ENCODE measurements at places on chromosomes 13 and 19.

DNA sequence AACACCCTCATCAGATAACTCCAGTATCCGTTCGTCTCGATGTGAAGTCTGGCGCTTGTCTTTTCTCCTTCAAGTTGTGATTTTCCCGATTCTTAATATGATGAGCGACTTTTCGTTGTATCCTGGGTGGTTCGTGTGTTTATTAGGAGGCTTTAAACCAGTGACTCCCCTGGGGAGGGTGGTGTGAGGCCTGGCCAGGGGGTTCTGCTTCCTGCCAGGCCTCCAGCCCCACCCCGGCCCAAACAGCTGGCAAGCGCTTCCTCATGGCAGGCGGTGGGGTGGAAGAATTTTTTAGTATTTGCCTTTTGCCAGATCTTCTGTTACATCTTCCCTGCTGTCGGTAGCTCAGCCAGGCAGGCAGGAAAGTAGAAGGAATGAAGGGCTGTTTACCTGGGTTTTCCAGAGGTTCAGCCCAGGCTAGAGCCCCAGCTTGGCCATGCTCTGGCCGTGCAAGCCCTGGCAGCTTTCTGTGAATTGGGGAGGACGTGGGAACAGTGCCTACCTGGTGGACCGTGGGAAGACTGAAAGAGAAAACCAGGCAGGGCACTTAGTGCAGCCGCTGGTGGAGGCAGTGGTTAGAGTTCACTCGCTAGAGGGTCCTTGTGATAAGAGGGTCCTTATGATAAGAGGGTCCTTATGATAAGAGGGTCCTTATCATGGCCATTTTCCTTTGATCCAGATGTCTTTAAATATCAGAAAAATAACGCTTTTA is 37.7 kb upstream of the DCUN1D2 start:
- no peak for DNase-seq

GRCh38 chr19:6579450-6580178 is 11.3 kb downstream of the CD70 start:
- no peak for DNase-seq

DNA sequence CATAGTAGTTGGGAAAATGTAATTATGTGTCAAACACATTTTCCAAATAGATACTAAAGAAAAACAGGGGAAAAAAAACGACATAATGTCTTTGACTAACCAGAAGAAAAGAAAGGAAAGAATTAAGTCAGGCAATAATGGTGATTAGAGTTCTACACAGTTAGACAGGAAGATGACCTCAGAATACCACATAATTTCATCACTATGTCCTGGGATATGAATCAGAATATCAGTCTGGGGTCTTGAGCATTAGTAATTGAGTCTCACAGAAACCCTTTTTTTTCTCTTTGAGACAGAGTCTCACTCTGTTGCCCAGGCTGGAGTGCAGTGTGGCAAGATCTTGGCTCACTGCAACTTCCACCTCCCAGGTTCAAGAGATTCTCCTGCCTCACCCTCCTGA is 503.4 kb downstream of the SLITRK1 start:
- DNase-seq = no peak

- DNase-seq = no peak
These were observed 148.0 kb downstream of the PTPRS start for GRCh38 chr19:5192568-5192967.

DNA sequence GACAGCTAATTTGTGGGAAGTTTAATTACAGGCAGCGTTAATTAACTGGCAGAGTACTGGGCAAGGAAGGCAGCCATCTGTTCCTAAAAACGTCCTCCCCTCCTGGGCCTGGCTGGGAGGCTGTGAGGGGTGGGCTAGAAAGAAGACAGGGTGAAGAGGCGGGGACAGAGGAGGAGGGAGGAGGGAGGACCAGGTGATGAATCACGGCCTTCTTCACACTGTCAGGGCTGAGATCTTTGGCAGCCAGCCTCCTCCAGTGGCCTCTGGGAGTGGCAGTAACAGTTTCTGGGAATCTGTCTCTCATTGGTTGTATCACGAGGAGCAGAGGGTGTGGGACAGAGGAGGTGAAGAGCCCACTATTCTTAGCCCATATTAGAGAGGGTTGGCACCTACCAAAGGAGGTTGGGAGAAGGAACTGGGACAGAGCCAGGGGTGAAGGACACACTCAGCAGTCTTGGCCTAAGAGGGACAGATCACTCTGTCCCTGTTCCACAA is 9.6 kb upstream of the ZNRF4 start:
- DNase-seq = no peak

GRCh38 chr13:42832341-42833096 is 51.1 kb downstream of the FAM216B start:
- DNase-seq = no peak

DNA sequence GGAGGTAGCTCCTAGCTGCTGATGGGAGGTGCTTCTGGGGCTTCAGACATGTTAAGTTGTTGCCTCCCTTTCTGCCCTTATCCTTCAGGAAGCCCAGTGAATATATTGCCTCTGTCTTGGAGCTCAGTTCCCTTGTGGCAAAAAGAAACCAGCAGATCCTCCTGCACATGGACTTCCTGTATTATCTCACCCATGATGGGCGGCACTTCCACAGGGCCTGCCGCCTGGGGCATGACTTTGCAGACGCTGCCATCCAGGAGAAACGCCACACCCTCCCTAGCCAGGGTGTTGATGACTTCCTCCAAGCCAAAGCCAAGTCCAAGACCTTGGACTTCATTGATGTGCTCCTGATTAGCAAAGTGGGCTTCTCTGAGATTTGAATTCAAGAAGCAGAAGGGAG is 6.0 kb upstream of the CYP4F12 start:
- DNase-seq = no peak

GRCh38 chr13:33289966-33290365 is 4.4 kb upstream of the STARD13 start:
- no peak for DNase-seq

DNA sequence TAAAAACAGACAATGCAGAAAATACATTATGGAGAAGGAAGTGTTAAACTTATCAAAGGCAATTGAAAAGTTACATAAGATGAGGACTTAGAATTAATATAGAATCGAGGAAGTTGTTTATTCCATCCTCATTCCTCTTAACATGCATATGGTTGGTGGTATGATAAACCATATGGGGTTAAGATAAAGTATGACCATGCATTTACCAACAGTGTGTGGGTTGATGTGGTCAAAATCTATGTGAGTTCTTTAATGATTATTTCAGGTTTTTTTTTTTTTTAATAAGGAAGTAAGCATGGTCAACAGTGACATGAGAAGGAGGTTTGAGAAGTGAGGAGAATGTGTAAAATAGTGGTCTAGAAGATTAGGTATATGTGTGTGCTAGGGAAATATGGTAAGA is 94.5 kb downstream of the TDRD3 start:
- no peak for DNase-seq

DNA sequence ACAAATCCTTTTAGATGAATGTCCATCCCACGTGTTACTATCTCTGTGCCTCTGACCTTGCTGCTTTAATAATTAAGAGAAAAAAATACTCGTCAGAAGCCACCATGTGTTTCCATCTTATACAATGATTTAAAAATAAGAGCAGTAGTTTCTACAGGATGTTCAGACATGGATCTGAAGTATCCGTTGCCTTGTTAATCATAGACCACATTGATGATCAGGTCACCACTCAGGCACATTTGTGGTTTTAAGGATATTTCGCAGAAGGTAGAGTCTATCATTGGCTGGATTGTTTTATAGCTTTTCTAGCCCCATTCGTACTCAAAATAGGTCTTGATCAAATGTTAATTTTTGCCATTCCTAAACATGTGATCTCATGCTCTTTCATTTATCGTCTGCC is 710.0 kb upstream of the ARGLU1 start:
- DNase-seq = no peak

GRCh38 chr13:78604782-78605611 is 1.6 kb upstream of the POU4F1 start:
- no peak for DNase-seq

DNA sequence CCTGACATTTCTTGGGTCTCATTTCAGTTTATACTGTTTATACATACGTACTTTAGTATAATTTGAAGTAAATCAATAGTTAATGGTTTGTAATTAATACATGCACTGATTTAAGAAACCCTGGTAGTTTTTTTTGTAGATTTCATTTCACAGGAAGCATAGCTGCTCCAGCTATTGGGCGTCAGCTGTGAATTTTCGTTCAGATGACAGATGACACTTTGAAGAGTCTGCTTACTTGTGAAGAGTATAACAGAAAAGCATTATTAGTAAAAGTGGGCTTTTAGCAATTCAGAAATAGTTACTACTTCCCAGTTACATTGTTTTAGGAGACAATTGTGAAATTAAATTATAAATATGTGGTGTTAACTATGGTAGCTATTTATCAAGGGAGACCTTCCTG is 44.4 kb downstream of the METTL21C start:
- DNase-seq = no peak

DNA sequence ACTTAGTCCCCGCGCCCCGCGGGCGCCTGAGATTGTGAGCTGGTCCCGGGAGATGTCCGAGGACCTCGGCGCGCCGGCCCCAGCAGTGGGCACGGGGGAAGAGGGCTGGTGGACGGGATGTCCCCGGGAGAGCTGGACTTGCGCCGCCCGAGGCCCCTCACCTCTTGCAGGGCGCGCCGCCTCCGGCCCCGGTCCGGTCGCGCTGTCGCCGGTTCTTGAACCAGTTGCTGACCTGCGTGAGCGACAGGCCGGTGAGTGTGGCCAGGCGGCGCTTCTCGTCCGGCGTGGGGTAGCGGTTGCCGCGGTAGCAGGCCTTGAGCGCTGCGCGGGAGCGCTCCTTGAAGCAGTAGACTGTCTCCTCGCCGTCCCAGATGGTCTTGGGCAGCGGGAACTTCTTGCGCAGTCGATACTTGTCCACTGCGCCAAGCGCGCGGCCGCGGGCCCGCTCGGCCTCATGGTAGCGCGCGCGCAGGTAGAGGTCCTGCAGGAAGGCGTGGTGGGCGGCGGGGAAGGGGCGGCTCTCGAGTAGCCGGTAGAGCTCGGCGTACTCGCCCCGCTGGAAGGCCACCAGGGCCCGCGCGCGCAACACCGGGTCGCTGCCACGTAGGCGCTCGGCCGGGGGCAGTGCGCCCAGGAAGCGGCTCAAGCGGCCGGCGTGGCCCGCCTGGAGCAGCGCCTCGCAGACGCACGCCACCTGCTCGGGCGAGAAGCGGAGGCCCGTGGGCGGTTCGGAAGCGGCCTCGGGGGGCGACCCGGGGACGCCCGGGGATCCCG is 984 bp downstream of the SIX5 start:
- peak; percentile 92 for DNase-seq

- no peak for DNase-seq
These were observed 26.8 kb downstream of the RASA3 start for GRCh38 chr13:114105521-114106225.

- DNase-seq = no peak
These were observed 32.2 kb downstream of the SLAIN1 start for GRCh38 chr13:77729502-77730221.

DNA sequence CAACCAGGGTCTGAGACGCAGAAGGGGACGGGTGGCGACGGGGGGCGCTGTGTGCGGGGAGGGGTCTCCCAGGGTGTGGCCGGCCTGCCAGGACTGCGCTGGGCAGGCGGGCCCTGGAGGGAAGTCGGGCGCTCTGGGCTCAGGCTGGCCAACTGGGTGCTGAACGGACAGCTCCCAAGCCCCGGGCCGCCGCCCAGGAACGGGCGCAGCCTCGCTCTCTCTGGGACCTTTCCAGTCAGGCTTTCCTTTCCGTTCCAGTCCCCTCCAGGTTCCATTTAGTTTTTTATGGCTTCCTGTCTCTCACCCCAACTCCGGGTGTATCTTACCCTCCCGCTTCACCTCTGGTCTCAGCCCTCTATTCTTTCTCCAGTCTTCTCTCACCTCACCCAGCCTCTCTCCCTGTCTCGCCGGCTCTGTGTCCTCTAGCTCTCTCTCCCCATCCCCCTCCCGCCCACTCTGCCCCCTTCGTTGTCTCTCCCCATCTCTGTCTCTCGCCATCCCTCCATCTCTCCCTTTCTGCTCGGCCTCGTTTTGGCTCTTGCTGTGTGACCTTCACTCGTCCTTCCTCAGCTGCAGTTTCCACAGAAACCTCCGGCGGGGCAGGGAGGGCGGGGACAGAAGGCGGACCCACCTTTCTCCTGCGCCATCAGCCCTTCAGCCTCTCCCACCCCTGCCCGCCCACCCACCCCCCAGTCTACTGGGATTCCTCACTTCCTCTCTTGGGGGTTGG is 3.3 kb upstream of the ATP1A3 start:
- no peak for DNase-seq

- DNase-seq = no peak
These were observed 15.9 kb downstream of the KLF12 start for GRCh38 chr13:74118328-74118727.

DNA sequence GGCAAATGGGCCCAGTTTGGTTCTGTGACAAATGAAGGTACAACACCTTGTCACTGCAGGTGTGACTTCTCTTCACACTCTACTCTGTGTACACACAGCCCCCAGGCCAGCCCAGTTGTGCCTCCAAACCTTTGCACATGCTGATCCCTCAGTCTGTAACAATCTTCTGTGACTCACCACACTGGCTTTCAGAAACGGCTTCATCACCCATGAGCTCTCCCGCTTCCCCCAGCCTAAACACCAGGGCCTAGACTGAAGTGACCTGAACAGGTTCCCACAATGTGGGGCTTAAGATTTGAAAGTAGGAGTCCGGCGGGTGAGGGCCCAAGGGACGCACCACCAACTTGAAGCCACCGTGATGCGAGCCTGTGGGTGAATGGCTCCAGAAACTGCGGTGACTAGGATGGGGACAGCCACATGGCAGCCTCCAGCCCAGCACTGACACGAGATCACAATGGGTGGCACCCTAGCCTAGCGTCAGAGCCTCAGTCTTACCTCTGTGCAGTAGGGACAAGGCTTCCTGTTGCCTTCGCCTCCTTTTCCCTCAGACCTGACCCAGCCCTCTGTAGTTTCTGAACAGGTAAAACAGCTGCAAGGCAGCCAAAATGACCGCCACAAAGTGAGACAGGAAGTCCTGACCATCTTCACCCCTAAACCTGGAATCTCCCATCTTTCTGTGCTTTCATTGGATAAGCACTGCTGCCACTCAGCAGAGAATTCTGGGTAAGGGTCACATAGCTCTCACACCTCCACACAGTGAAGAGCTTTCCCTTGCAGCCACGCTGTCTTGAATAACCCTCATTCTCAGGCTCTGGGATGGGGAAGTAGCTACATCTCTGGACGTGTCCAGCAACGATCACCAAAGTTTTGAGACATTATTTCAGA is 34.2 kb upstream of the ZNF599 start:
- peak; percentile 32 for DNase-seq

DNA sequence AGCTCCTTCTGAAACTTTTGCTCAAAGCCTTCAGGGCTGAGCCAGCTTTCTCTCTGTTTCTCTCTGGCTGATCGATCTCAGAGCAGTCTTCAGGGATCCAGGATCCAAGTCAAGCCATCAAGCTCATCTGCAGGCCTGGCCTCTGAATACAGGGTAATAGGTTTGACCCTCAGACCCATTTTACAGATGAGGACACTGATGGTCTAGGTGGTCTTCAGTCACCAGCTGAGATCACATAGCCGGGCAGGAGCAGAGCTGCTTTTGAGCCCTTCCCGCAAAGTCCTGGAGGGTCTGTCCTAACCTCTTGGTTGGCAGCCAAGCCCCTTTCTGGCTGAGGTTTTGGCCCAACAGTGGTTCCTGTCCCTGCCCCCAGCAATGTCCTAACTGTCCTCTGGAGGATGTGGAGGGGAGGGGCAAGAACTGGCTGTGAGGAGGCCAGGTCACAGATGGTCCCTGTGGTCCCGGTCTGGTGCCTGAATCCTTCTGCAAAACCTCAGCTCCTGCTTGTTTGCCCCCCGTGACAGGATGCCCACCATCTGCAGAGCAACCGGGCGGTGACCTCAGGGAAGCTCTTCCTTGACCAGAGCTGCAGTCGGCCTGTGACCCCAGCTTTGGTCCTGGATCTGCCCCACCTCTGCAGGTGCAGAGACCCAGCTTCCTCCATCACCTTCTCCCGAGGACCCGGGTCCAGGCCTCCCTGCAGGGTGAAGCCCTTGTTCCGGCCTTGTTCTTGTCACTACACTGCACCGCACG is 5.8 kb upstream of the PEAK3 start:
- no peak for DNase-seq
